ENCODE measurements at places on chromosomes 12 and 14.
A peak's percentile ranks its signal among the peaks of the same experiment; 100 is the strongest.

GRCh38 chr14:68312884-68313610 lies 479.8 kb downstream of the ZFP36L1 start:
- DNase-seq: no peak

GRCh38 chr12:87758271-87758670 lies 270.9 kb downstream of the C12orf50 start:
- no peak for DNase-seq

GRCh38 chr14:102507081-102507856 lies 2.3 kb downstream of the ANKRD9 start:
- DNase-seq: no peak

- DNase-seq: no peak
Measured at GRCh38 chr12:95169368-95169767, 47.9 kb downstream of the FGD6 start.

- no peak for DNase-seq
Measured at GRCh38 chr14:28875934-28876571, 109.5 kb downstream of the FOXG1 start.

DNA sequence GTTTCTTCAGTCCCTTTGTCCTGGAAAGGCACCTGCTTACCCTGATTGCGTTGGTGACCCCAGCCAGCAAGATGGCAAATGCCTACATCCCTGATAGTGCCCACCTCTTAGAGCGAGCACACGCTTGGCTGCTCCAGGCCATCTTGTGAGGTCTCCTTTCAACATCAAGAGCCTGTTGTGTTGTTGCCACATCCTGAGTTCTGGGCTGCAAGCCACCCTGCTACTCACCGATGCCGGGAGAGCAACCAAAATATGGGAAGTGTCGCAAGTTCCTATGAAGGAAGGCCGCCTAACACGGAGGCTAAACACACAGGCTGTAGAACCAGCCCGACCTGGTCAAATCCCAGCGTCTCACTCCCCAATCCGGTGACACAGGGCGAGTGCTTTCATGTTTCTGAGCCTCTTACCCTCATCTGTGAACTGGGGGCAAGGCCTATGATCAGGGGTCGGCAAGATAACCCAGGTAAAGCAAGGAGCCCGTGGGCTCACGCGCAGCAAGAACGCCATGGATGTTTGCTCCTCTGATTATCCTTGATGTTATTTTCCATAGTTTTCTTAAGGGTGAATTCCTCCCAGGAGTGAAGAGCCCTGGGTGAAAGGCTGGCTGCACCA lies 98.4 kb downstream of the LGMN start:
- DNase-seq: no peak

- peak; percentile 93 for DNase-seq
Measured at GRCh38 chr12:122072031-122072970, 6.3 kb upstream of the MLXIP start.
